Cardiac muscle cell (in vitro differentiated cells and primary cell): ENCODE measurements at places on chromosomes 7 and 10. TPM values are rescaled to one million over a fixed set of nuclear protein-coding genes. Genes with fewer than 3 reads are reported as not detected.

Gene IFIT3
- 0.21 and 0.24 TPM in 2 replicates for total RNA-seq

Gene PLCE1
- 0.99 and 1.9 TPM in 2 replicates for total RNA-seq

Gene GBX1
- 0.36 and 1.6 TPM in 2 replicates for total RNA-seq

Gene GHRHR
- total RNA-seq = not detected in 2 replicates

Gene VENTX
- total RNA-seq = not detected in 2 replicates

Gene SEC61A2
- total RNA-seq = 25.3 and 28.1 TPM in 2 replicates

Gene TMEM229A
- total RNA-seq = 0.12 and 0.18 TPM in 2 replicates

Gene CH25H
- not detected in 2 replicates for total RNA-seq
